ENCODE measurements at places on chromosomes 12 and 14.

- no peak for DNase-seq
These were observed 45.5 kb downstream of the SH2B3 start for GRCh38 chr12:111451232-111451631.

DNA sequence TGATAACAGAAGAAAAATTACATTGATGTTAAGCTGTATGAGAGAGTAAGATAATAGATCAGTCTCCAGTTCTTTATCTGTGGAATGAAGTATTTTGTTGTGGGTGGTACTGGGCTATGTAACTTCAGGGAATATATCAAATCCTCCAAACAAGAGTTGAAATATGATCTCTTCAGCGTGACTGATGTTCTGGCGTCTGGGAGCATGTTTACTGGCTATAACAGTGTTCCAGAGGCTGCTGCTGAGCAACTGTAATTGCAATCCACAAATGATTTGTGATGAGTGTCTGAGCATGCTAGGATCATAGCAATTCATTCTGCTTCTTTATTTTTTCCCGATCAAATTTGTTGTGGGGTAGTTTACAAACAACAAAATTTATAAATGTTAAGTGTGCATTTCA is 18.6 kb upstream of the CCDC198 start:
- no peak for DNase-seq

DNA sequence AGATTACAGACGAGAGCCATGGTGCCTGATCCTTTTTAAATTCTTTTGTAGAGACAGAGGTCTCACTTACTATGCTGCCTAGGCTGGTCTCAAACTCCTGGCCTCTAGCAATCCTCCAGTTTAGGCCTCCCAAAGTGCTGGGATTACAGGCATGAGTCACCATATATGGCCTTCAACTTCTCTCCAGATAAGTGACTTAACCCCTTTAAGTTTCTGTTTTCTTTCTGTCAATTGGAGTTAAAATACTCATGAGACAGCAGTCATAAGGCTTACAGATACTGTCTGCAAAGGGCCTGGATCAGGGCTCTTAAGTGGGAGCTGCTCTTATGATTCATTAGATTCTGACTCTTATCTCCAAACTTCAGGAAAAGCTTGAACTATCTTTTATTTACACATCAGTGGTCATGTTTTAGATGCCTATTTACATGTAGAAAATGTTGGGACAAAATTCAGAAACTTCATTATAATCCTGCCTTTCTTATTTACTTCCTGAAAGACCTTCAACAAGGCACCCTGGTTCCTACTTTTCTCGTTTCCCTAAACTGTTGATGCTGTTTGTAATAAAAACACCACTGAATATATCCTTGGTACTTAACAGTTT is 271.5 kb upstream of the TBX3 start:
- DNase-seq = no peak

DNA sequence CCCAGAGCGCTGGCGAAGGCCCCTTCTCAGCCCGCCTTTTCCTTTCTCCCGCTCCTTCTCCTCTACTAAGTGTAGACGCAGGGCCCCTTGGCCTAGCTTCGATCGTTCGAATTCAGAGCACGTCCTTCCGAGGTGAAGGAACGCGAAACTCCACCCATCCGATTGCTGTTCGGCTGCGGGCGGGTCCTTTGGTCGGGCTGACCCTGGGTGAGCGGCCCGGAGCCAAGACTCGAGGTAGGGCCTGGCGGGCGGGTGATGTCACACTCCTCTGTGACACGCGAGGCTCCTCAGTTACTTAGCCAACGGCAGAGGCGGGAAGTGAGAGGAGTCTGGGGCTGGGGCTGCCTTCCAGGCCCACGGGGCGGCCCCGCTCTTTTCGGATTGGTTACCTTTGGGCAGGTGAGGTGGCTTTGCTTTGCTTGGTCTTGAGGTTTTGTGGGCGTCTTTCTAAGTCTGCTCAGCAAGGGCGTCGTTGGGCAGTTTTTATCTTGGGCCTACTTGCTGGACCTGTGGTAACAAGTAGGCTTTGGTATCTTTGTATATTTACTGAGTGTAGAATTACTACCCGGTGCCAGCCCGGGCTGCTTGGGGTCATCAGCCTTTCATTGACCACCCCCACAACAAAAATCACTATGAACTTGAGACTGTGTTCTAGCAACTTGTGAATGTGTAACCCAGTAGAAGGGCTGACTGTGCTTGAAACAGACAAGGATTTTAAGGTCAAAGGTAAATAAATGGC is 694 bp downstream of the TMBIM6 start:
- peak; percentile 86 for DNase-seq

DNA sequence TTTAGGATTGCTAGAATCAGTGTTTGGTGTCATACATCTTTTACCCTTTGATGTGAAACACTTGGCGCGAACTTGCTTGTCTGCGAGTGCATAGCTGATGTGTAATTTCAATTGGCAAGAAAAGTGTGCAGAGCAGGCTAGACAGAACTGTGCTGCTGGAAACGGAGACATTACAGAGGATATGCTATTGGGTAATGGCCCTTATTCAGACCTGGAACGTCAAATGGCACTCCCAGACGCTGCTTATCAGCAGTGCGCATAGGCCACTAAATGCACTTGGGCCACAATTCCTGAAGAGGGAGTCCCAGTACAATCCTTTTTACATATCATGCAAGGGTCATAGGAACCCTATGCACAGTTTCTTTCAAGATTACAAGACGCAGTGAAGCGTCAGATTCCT is 15.7 kb upstream of the SLC10A1 start:
- DNase-seq = no peak

- DNase-seq = no peak
These were observed 80.0 kb downstream of the NTF3 start for GRCh38 chr12:5511644-5512600.

DNA sequence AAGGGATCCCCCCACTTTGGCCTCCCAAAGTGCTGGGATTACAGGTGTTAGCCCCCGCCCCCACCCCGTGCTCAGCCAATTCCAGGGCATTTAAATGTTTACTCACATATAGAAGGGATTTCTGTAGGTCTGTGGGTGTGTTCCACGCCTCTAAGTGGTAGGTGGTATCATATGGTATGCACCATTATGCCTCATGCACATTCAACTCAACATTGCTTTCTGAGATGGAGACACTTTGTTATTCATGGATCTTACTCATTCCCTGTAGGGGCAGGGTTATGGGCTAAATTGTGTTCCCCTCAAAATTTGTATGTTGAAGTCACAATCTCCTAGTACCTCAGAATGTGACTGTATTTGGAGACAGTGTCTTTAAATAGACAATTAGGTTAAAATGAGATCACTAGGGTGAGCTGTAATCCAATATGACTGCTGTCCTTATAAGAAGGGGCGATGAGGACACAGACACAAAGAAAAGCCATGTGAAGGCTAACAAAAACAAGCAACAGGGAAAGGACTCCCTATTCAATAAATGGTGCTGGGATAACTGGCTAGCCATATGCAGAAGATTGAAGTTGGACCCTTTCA is 200.6 kb downstream of the EFCAB11 start:
- DNase-seq = no peak

DNA sequence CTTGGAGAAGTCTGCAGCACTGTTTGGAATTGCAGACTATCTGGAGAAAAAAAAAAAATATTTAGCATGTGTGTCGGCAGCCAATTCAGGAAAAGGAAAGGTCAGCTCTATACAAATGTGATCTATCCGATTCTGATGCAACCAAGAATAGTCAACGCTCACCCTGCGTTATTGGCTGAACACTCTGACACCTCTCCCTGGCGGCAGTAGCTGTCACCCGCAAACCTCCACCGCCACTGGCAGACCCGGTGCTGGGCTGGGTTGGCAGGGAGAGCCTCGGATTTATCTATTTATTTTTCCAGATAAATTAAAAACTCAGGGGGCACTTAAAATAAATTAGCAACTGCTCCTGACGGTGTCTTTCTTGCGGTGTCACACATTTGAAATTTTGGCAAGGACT is 409.7 kb downstream of the VRK1 start:
- no peak for DNase-seq

- DNase-seq = no peak
These were observed 30.9 kb upstream of the PCED1B start for GRCh38 chr12:47048541-47048940.
